ENCODE measurements at places on chromosomes 16 and 17. TPM values are rescaled to one million over a fixed set of nuclear protein-coding genes. Genes with fewer than 3 reads are reported as not detected.

- H3K36me3 ChIP-seq = peaks cover 29% of the 10 kb centered on the region
- H3K4me3 ChIP-seq = no peak overlapping the region
- H3K27me3 ChIP-seq = no peaks in the 10 kb centered on the region
- DNase-seq = no peak
- peak overlapping the region; percentile 60 for H3K27ac ChIP-seq
Measured at GRCh38 chr17:62666801-62667591, 39.5 kb downstream of the MRC2 start.

DNA sequence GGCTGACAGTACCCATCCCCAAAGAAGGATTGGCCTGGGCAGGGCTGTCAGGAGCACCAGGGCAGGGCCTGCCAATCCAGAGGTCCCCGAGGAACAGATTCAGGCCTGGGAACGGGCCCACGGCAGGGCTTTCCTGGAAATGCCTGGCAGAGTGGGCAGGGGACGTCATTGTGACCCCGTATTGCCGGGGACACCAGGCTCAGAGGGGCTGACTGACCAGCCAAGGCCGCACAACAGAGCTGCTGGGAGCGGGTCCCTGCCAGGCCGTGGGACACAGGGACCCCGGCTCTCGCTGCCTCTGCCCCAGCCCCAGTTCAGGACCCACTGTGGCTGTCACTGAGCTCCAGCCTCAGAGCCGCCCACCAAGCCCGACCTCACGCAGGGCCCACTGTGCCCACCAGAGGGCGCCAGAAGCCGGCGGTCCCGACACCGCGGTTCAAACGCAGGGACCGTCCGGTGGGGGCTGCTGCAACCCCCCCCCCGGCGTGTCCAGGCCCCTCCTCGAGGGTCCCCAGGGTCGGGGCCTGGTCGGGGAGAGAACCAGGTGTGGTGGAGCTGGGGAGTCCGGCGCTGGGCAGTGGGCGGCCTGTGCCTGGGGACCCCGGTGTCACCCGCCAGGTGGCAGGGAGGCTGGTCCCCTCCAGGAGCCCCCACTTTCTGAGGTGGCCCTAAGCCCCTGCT, 15.2 kb upstream of the SSTR5 start:
- no peak overlapping the region for H3K27ac ChIP-seq
- no peaks in the 10 kb centered on the region for H3K36me3 ChIP-seq
- H3K4me1 ChIP-seq = peaks cover 6% of the 10 kb centered on the region
- no peak for DNase-seq
- H3K4me3 ChIP-seq = no peak overlapping the region

GRCh38 chr16:59573528-59574271, 839.6 kb upstream of the GOT2 start:
- no peaks in the 10 kb centered on the region for H3K36me3 ChIP-seq
- H3K27me3 ChIP-seq = no peaks in the 10 kb centered on the region
- no peak overlapping the region for H3K4me3 ChIP-seq
- no peak overlapping the region for H3K27ac ChIP-seq

DNA sequence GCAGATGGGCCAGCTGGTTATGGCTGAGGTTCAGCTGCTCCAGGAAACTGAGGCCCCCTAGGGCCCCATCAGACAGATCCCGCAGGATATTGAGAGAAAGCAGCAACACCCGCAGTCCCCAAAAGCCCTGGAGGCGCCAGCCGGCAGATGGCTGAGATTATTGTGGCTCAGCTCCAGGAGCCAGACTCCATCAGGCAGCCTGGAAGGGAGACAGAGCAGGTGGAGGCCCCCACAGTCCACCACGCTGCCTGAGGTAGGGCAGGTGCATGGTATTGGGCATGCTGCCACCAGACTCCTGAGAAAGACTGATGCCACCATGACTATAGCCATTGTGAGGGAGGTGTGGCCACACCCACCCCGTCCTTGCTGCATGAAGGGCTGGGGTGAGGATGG, 9.5 kb upstream of the TMEM101 start:
- no peaks in the 10 kb centered on the region for H3K4me1 ChIP-seq
- no peak overlapping the region for H3K27ac ChIP-seq
- DNase-seq = no peak

DNA sequence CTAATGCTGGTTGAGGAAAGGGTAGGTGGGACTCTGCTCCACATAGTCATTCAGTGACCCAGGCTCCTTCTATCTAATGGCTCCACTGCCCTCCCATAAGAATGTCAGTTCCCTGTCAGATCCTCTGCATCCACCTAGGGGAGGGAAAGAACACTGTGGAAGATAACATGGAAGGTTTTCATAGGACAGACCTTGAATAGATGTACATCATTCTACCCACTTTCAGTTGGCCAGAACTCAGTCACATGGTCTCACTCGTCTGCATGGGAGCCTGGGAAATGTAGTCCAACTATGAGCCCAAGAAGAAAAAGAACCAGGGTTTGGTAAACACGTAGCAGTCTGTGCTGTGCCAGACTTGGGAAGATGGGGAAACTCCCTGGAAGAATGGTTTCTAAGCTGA, 27.1 kb upstream of the SCNN1B start:
- no peaks in the 10 kb centered on the region for H3K36me3 ChIP-seq
- H3K27me3 ChIP-seq = no peaks in the 10 kb centered on the region
- DNase-seq = no peak
- no peak overlapping the region for H3K4me3 ChIP-seq
- no peaks in the 10 kb centered on the region for H3K4me1 ChIP-seq
- no peak overlapping the region for H3K27ac ChIP-seq

DNA sequence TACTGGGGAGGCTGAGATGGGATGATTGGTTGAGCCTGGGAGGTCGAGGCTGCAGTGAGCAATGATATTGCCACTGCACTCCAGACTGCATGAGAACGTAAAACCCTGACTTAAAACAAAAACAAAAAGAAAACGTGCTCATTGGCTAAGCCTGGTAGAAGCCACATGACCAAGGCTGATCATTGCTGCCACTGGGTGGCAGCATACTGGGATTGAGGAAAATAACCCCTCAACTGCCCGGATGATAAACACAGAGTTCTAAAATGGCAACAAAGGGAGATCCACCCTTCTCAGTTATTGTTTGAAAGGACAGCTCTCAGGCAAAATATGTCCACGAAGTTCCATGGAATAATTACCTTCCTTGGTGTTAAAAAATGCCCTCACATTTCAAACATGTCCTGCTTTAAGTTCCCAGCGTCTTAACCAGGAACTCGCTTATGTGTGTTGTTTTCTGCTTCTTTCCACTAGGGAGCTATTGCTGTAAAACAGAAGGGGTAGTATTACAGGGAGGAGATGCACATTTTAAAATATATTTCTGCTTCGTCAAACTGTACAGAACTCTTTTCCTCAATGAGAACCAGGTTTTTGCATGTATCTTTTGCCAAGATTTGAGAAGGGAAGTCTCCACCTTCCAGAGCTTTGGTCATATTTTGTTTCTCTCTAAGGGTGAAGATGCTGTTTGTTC, 675.3 kb downstream of the MAF start:
- DNase-seq = no peak
- H3K4me3 ChIP-seq = no peak overlapping the region
- H3K4me1 ChIP-seq = no peaks in the 10 kb centered on the region

- H3K4me1 ChIP-seq = no peaks in the 10 kb centered on the region
- no peaks in the 10 kb centered on the region for H3K27me3 ChIP-seq
- H3K36me3 ChIP-seq = no peaks in the 10 kb centered on the region
- H3K4me3 ChIP-seq = no peak overlapping the region
- no peak overlapping the region for H3K27ac ChIP-seq
Measured at GRCh38 chr17:49431743-49432142, 17.1 kb upstream of the PHB1 start.

Gene SDR42E1
- total RNA-seq = 9.7 TPM

GRCh38 chr17:80751946-80752581, 207.4 kb downstream of the RPTOR start:
- H3K27ac ChIP-seq = no peak overlapping the region
- H3K4me1 ChIP-seq = peaks cover 8% of the 10 kb centered on the region
- H3K36me3 ChIP-seq = no peaks in the 10 kb centered on the region
- H3K4me3 ChIP-seq = no peak overlapping the region
- H3K27me3 ChIP-seq = no peaks in the 10 kb centered on the region

Gene ITGAL
- total RNA-seq = 3.1 TPM

- DNase-seq = no peak
- H3K4me3 ChIP-seq = no peak overlapping the region
- peak overlapping the region; percentile 29 for H3K27ac ChIP-seq
- no peaks in the 10 kb centered on the region for H3K36me3 ChIP-seq
Measured at GRCh38 chr17:81030741-81031565, 4.0 kb upstream of the BAIAP2 start.

- H3K27ac ChIP-seq = no peak overlapping the region
- no peaks in the 10 kb centered on the region for H3K36me3 ChIP-seq
- H3K27me3 ChIP-seq = no peaks in the 10 kb centered on the region
- H3K4me3 ChIP-seq = no peak overlapping the region
- H3K4me1 ChIP-seq = no peaks in the 10 kb centered on the region
- DNase-seq = no peak
Measured at GRCh38 chr16:24717411-24717810, 12.0 kb upstream of the TNRC6A start.

GRCh38 chr16:20899477-20900298, 470 bp downstream of the DCUN1D3 start:
- peaks cover 47% of the 10 kb centered on the region for H3K4me1 ChIP-seq
- no peak for DNase-seq
- H3K27ac ChIP-seq = peak overlapping the region; percentile 99
- no peaks in the 10 kb centered on the region for H3K27me3 ChIP-seq
- H3K4me3 ChIP-seq = peak overlapping the region; percentile 73

GRCh38 chr16:85428899-85429775, 184.0 kb upstream of the GSE1 start:
- no peaks in the 10 kb centered on the region for H3K36me3 ChIP-seq
- DNase-seq = no peak
- H3K27ac ChIP-seq = no peak overlapping the region
- H3K4me3 ChIP-seq = no peak overlapping the region
- H3K27me3 ChIP-seq = no peaks in the 10 kb centered on the region
- H3K4me1 ChIP-seq = no peaks in the 10 kb centered on the region

DNA sequence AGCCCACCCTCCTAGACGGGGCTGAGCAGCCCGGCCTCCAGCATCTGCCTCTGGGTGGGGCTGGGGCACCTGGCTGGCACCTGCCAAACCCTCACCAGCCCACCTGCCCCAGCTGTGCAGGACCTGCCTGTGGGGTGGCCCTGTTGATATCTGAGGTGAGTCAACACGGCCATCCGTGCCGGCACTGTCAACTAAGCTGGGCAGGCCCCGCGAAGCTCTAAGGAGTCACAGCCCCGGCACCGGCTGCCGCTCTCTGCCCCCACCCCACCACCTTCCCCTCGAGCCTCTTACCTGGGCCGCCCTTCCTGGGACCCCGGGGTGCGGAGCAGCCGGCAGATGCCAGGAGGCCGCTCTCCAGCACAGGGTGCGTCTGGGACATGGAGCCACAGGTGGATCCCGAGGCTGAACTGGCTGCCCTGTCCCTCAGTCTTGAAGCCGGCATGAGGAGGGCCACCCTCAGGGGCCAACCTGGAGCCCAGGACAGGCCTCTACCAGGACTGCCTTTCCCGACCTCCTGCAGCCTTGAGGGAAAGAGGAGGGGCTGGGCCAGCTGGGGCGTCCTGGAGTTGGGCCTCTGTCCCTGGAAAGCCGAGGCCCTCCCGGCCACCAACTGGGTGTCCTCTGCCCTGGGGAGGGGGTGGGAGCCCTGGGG, 515 bp downstream of the CBFA2T3 start:
- H3K36me3 ChIP-seq = no peaks in the 10 kb centered on the region
- H3K4me1 ChIP-seq = peaks cover 24% of the 10 kb centered on the region
- H3K4me3 ChIP-seq = peak overlapping the region; percentile 26
- DNase-seq = no peak
- H3K27ac ChIP-seq = peak overlapping the region; percentile 58

DNA sequence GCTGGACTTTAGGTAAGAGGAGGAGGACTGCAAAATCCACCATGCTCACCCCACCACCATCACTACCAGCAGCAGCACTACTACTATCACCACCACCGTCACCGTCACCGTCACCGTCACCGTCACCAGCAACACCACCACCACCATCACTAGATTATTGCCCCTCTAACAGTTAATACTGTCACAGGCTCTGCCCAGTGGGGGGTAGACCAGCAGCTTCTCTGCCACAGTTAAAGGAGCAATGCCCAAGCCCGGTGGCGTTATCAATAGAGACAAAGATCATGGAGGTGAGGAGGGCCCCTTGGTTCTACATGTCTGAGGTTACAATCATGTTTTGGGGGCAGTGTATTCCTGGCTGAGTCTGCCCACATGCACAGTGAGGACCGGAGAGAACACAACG, 184.4 kb upstream of the DYNLRB2 start:
- H3K4me1 ChIP-seq = no peaks in the 10 kb centered on the region
- H3K27ac ChIP-seq = no peak overlapping the region

DNA sequence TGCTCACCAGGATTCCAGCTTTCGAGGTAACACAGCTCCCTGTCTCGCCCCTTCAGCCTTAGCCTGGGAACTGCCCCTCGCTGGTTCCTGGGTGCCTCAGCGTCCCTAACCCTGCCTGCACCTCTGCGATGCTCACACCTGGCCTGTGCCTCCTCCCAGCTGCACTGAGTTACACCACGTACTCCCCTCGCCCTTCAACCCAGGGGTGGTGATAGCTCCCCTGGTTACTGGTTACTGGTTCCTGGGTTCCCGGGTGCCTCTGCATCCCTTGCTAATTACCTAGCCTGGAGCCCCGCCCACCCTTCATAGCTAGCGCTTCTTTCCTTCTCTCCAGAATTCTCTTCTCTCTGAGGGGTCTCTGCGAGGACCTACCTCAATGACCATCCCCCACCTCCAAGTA, 65.3 kb upstream of the PLCG2 start:
- H3K27me3 ChIP-seq = no peaks in the 10 kb centered on the region
- peaks cover 9% of the 10 kb centered on the region for H3K36me3 ChIP-seq
- no peak for DNase-seq
- no peak overlapping the region for H3K27ac ChIP-seq

- H3K36me3 ChIP-seq = no peaks in the 10 kb centered on the region
- no peak overlapping the region for H3K4me3 ChIP-seq
- no peaks in the 10 kb centered on the region for H3K27me3 ChIP-seq
- DNase-seq = no peak
Measured at GRCh38 chr17:50842506-50843149, 7.2 kb downstream of the WFIKKN2 start.

DNA sequence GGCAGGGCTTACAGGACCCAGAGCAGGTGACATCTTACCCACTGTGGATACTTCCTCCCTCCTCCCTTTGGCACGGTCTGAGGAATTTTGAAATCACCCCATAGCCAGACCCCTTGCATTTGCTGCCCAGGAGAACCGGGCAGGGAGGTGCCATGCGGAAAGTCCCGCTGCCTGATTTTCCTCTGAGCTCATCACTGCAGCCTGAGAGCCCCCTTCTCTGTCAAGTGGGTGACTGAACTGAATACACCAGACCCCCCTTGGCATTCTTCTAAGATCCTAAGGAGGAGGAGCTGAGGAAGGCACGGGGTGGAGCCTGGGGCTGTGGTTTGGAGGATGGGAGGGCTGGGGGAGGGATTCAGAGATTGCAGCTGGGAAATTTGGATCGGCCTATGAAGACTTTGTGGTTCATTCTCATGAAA, 173.4 kb downstream of the RAB11FIP4 start:
- H3K36me3 ChIP-seq = peaks cover 5% of the 10 kb centered on the region
- peaks cover 95% of the 10 kb centered on the region for H3K4me1 ChIP-seq
- H3K4me3 ChIP-seq = no peak overlapping the region
- DNase-seq = no peak

GRCh38 chr17:64544742-64545141, 38.0 kb downstream of the CEP95 start:
- H3K4me1 ChIP-seq = no peaks in the 10 kb centered on the region
- H3K4me3 ChIP-seq = no peak overlapping the region
- DNase-seq = no peak
- no peak overlapping the region for H3K27ac ChIP-seq

GRCh38 chr17:35866341-35866950, 2.2 kb downstream of the HEATR9 start:
- H3K27me3 ChIP-seq = no peaks in the 10 kb centered on the region
- no peak overlapping the region for H3K4me3 ChIP-seq
- no peak overlapping the region for H3K27ac ChIP-seq
- H3K4me1 ChIP-seq = no peaks in the 10 kb centered on the region
